Activated CD4-positive, alpha-beta memory T cell treated with anti-CD3 and anti-CD28 coated beads, Interleukin-2, amount 10 ng/mL, durations not matched to agents 7 days and 5 days (primary cell): ENCODE measurements at places on chromosomes 2 and 18.

DNA sequence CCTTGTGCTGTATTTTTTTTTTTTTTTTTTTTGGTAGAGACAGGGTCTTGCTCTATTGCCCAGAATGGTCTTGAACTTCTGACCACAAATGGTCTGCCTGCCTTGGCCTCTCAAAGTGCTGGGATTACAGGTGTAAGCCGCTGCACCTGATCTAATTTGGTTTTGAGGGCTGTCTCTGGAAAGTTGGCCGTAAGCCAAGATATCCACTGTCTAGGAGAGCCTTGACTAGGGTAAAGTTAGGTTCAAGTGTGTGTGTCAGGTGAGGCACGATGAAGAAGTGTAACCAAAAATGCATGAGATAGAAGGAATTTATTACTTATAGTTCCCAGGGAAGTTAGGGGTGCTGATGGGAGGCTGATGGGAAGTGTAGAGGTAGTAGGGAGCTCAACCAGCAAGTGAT, 46.7 kb downstream of the INO80C start:
- DNase-seq: no peak

DNA sequence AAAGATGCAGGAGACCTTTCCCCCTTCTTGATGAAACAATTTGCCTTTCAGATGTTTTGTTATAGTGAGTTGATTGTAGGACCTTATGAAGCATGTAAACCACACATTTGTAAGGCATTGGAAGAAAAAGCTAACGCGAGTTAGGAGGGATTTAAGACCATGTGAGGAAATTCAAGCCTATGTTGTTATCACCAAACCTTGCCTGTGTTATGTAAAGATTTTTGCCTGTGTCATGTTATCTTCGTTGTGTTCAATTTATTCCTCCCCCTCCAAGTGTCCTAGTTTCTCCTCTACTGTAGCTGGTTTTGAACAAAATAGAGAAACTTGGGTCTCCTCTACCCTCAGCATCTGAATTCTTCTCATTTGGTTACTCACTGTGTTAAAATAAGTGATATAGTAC, 173.0 kb downstream of the NEDD4L start:
- DNase-seq: no peak

DNA sequence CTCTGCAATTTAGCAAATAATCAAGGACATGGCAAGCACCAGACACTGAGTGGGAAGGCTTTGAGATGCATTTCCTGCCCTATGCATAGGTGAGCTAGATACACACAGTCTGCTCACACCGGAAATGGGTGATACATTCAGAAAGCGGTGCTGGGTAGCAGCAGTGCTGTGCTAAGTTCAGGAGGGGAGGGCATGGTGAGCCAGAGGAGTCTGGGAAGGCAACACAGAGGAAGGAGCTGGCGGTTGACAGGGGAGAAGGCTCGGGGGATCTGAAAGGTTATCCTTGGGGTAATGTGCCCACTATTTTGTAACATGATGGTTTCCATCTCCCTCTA, 57.4 kb upstream of the EPAS1 start:
- peak; percentile 81 for DNase-seq

DNA sequence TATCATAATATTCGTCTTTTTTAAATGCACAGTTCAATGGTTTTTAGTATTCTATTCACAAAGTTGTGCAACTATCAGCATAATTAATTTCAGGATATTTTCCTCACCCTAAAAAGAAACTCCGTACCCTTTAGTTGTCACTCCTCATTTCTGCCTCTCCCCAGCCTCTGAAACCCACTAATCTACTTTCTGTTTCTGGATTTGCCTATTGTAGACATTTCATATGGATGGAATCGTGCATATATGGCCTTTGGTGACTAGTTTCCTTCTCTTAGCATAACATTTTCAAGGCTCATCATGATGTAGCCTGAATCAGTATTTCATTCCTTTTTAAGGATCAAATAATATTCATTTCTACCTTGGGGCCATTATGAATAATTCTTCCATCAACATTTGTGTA, 18.5 kb downstream of the NEURL3 start:
- no peak for DNase-seq

GRCh38 chr2:40421631-40422297, 30.1 kb downstream of the SLC8A1 start:
- no peak for DNase-seq
